ENCODE measurements at places on chromosomes 11 and 22.

DNA sequence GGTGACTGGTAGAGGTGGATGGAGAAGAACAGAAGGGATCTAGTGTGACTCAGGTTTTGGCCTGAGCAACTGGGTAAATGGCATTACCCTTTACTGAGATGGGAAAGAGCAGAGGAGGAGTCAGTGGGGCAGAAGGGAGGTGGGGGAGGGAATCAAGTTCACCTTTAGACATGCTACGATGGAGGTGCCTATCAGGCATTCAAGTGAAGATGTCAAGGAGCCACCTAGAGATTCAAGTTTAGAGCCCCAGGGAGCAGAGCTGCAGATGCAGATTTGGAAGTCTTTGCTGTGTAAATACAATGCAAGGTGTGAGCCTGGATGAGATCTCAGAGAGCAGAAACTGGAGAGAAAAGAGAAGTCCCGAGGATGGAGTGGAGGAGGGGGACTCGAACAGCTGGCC lies 979 bp upstream of the MOGAT2 start:
- DNase-seq, result no peak

DNA sequence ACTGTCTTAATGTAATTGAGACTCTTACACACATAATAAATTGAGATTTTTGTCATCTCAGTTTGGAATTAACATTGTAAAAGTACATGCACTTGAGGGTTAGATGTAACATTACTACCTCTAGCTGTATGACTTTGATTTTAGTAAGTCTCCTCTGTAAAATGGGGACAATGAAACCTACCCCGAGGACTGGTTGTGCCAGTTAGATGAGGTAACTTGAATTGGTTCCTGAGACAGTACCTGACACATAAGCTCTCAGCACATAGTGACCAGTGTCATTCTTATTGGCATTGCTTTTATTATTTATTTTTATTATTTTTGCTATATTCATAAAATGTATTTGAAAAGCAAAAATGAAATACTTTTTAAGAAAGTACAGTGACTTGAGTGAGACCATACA lies 114.8 kb downstream of the TEAD1 start:
- DNase-seq, result no peak

DNA sequence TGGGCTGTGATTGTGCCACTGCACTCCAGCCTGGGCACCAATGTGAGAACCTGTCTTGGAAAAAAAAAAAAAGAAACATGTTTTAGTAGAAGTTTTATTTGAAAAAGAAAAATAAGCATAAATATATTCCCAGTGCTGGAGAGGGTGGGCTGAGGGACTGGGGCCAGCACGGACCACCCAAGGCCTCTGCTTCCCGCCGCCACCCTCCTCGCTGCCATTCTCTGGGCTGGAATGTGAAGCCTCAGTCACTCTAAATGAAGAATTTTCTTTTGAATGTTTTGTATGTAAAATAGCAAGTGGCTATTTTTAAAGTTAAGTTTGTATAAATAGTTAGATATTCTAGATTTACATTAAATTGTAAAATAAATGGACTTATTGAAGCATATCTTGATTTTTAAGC lies 5.1 kb upstream of the TRMU start:
- no peak for DNase-seq

DNA sequence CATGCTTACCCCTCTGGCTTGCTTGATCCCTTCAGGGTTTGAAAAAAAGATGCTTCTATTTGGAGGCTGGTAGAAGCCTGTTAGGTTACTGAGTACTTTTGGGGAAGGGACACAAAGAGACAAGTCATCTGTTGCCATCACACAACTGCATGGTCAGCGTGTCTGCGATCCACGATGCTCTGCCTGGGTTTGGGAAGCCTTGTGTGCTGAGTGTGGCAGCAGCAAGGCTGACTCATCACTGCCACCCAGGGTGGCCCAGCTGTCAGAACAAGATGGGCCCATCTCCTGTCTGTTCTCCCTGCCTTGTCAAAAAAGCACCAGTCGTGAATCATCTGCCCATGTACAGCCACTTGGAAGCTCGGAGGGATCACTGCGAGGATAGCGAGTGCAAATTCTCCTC lies 26.2 kb downstream of the UBASH3B start:
- DNase-seq, result no peak

- no peak for DNase-seq
These were observed 166.0 kb downstream of the TENM4 start for GRCh38 chr11:79274636-79275331.

- peak; percentile 75 for DNase-seq
These were observed 7.3 kb downstream of the STARD10 start for GRCh38 chr11:72786305-72787215.

GRCh38 chr22:49457146-49457545 lies 370.5 kb downstream of the BRD1 start:
- no peak for DNase-seq

DNA sequence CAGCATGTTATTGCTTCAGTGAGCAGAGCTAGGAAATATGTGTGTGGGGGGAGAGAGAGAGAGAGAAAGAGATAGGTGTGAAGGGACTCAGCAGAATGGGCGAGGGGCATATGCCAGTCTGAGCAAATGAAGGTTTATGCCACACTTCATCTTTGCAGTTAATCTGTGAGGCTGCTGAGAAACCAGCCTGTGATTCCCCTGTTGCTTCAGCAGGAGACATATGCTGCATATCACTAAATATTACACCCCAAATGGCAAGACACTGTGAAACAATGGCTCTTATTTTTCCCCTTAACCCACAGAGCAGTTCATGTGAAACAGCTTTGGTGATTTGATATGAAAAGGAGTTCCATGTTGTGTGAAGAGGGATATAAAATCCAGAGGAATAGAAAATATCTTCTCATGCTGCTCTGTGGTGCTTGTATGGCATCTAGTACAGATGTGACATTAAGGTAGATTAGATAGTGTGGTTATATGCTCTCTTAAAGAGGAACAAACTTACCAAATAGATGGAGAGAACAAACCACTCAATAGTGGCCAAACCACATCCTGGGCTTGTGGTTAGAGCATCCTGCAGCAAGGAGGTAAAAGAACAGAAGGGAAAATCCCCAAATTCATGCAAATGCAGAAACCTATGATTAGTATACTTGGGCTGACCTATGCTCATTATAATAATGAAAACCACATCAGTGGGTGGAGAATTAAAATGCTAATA lies 864.2 kb downstream of the FAM181B start:
- DNase-seq, result no peak

DNA sequence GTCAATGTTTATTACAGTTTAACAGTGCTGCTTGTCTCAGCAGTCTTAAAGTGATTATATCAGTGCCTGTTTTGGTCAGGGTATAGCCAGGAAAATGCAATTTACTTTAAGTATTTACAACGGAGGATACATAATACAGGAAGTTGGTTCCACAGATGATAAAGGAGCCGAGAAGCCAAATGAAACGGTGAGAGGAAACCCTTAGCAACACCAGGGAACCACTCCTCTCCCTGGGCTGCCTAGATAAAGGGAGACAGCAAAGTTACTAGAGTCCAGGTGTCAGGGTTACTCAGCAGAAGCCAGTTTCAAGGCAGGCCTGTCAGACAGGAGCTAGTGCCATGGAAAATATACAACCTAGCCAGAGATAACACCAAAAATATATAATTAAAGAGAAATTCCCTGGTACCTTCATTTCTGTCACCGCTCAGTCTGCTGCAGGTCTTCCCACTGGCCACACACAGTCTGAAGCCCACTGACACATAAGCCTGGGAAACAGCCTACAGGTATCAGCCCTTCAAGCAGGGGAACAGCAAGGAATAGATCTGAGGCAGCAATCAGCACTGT lies 55.5 kb downstream of the FAM76B start:
- DNase-seq, result no peak

GRCh38 chr11:86089659-86090058 lies 20.8 kb upstream of the PICALM start:
- DNase-seq, result no peak

- DNase-seq, result no peak
These were observed 5.8 kb downstream of the USP35 start for GRCh38 chr11:78194490-78194889.

DNA sequence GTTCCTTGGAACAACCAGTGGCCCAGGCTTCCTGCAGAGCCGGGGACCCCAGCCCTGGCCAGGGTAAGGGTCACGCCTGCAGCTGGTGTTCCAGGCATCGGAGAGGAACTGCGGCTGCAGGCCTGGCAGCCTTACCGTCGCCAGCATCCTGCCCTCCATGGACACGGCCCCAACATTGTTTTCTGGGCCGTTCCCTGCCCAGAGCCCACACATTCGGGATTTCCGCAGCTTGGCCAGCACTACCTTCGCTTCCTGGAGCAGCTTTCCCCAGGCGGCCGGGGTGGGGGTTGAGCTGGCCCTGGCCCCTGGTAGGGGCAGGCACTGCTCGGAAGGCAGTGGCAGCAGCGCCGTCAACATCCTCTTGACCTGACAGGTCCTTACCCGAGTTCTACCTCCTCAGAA lies 17.7 kb downstream of the TXN2 start:
- DNase-seq, result no peak

GRCh38 chr22:41344189-41344788 lies 37.5 kb upstream of the TEF start:
- no peak for DNase-seq

DNA sequence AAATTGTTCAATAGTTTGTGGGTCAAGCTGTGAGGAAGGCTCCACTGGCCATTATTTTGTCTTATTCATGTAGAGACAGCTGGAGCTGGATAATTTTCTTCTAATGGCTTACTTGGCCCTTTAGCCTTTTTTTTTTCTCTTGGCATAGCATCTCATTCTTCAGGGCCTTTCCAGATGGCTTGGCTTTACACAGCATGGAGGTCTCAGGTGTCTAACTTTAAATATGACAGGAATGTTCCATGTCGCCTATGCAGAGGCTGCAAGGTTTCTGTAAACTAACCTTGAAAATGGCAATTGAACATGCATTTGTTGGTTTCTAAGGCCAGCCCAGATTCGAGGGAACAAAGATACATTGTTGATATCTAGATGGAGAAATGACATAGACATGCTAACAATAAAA lies 247.9 kb upstream of the CNTN5 start:
- DNase-seq, result no peak

GRCh38 chr11:128462922-128463321 lies 124.4 kb downstream of the ETS1 start:
- DNase-seq, result no peak

GRCh38 chr11:8080674-8081590 lies at the start of gene TUB:
Gene TUB (plus strand): TSS chr11:8081211. CDS start chr11:8081511, 300 bp downstream.
- no peak for DNase-seq
